Activated CD4-positive, alpha-beta T cell treated with anti-CD3 and anti-CD28 coated beads, Interleukin-2, Interleukin-4, amounts not matched to agents 100 ng/mL and 50 ng/mL, durations not matched to agents 16 hours and 8 hours (primary cell): ENCODE measurements at places on chromosomes 6 and 20.

DNA sequence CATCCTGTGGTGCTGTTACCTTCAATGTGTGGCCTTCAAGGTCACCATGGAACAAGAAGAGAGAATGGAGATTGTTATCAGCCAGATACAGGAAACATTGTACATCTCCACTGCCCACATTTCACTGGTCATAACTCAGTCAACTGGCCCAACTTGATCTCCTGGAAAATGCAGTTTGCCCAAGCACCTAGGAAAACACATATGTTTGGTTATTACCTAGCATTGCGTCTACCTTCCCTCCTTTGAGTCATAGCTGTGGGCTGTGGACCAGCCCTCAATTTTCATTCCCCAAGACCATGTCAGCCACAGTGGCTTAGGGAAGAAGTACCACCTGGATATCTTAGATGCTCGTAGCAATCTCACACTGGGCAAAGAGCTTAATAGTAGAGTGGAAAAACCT lies 513.4 kb downstream of the KIF16B start:
- no peak for DNase-seq

DNA sequence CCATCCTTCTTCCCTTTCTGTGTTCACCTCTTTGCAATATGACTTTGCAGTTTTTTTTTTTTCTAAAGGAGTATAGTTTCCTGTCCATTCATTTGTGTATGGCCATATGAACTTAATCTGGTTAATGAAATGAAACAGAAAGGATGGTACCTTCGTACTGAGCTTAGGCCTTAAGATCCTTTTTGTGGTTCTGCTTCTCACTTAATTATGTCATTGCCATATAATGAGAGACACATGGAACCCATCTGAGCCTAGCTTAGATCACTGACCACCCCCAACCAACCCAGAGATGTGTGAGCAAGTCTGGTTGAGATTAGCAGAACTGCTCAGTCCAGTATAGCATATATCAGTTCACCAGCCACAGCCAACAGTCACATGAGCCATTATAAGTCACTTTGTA lies 1179.6 kb downstream of the HACE1 start:
- DNase-seq = no peak

GRCh38 chr20:5928836-5929715 lies 21.3 kb downstream of the TRMT6 start:
- no peak for DNase-seq

- no peak for DNase-seq
Measured at GRCh38 chr6:152380351-152380767, 256.8 kb downstream of the SYNE1 start.

DNA sequence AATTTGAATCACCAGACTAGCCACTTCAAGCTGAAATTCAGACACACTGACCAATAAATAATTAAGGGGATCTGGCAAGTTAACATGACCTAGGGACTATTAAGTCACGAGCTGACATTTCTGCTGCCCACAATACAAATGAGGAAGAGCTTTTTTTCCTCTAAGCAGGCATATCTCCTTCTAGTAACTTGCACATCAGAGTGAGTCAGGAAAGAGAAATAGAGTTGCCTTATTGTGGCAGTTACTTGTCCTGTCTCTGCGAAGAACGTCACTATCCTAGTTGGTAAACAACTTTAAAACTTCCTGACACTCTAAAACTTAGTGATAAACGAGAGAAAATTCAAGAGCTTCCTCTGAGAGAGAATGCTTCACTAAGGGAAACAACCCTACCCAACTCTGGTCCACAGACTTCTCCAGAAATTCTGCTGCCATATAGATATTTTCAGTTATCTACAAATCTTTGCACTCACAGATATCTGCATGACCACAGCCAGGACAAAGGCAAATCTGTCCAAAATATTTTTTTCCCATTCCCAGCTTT lies 4.2 kb downstream of the PLA2G7 start:
- no peak for DNase-seq

DNA sequence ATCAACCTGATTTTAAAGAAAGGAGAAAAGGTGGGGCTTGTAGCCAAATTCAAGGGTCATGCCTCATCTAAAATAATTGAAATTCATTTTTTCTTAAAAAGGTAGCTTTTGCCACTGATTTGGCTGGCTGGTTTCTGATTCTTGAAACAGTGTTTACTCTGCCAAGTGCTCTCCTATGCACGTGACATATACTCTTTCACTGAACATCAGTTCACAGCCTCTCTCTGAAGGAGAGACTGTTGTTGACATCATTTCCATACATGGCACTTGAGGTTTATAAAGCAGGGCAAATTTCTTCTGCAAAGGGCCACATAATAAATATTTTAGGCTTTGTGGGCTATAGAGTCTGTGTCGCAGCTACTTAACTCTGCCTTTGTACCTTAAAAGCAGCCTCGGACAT lies 40.4 kb upstream of the DOK5 start:
- DNase-seq = no peak

DNA sequence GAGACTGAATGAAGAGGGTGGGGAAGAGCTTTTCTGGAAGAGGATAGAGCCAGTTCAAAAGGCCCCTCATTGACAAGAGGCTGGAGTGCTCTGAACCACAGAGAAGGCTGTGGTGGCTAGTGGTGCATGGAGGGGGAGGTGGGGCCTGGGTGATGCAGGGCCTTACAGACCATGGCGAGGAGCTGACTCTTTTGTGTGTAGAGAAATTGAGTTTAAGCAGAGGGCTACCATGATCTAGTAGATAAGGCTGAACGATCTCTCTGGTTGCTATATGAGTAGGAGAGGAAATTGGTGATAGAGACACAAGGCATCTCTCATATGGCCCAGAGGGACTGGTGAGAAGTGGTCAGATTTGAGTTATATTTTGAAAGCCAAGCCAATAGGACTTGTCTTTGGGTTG lies 137.6 kb downstream of the UST start:
- DNase-seq = no peak

DNA sequence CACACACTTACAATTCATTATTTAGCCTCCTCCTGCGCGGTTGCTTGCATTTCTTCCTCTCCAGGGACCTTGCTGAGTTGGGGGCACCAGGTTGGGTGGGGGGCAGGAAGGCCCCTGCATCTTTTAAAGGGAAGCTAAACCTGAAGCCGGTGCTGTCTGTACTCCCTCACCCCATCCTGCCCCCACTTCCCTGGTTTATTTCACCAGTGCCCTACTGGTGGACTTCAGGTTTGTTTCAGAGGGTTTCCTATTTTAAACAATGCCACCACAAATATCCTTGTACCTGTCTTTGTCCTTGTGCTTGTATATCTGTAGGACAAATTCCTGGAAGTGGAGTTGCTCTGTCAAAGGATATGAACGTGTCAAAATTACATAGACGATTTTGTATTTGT lies 21.0 kb downstream of the PTK7 start:
- no peak for DNase-seq

- DNase-seq = peak; percentile 67
Measured at GRCh38 chr6:25882051-25882496, 8.0 kb upstream of the SLC17A3 start.

DNA sequence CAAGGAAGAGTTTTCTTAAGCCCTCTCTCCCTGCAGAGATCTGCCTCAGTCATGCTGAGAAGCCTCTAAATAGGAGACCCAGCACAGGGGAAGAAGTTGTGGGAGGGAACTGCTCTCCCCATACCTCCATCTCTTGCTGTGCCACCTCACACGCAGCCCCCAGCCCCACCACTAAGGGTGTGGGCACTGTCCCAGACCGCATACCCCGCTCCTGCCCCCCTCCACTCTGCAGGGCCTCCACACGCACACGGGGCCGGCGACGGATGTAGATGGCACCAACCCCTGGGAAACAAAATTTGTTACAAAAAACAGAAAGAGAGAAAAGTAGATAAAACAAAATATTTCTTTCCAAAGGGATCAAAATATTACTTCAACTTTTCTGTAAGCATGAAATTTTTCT lies 10.2 kb upstream of the CPNE1 start:
- no peak for DNase-seq

DNA sequence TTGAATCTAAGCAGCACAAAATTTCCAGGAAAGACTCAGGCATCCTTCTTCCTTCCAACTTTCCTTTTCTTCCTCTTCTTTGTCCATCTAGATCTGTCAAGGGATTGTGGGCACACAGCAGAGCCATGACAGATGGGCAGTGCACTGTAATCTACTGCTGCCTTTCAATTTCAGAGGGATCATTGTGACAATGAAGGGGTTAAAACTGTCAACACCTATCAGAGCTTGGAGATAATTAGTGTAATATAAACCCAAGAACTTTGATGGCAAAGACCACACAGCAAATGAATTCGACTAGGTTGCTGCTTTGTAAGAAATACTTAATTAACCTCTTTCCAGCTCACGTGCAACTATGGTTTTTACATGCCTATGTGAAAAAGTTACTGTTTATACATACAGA lies 55.0 kb downstream of the SAMD5 start:
- no peak for DNase-seq

- DNase-seq = no peak
Measured at GRCh38 chr6:158536891-158537798, 22.7 kb upstream of the TMEM181 start.

DNA sequence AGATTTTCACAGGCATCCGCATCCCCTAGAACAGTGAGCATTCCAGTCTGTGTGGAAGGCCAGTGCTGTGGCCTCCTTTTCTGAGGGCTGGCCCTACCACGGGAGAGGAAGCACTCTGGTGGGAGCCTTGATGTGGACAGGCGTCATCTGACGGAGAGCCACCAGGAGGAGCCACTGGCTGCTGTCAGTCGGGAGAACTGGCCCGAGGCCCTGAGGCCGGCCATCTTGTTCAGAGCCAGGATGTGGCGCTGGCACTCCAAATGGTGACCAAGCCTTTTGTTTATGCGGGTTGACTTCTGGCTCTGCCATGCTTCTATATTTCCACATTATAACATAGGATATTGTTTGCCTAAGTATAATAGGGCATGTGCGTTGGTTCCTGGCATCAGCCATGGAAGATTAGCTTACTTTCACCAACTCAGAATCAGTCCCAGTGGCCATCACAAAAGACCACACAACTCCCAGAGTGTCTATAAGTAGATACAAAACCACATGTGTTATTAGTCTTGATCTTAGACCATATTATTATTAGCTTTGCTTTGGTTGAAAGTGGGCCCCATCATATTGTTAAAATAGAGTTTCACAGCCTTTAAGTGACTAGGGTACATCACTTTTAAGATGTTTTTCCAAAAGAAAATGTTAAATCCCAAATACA lies 273.9 kb upstream of the TAB2 start:
- peak; percentile 31 for DNase-seq

GRCh38 chr6:7821426-7821825 lies 89.2 kb downstream of the TXNDC5 start:
- DNase-seq = no peak

- DNase-seq = no peak
Measured at GRCh38 chr6:112330071-112330878, 16.9 kb upstream of the RFPL4B start.

DNA sequence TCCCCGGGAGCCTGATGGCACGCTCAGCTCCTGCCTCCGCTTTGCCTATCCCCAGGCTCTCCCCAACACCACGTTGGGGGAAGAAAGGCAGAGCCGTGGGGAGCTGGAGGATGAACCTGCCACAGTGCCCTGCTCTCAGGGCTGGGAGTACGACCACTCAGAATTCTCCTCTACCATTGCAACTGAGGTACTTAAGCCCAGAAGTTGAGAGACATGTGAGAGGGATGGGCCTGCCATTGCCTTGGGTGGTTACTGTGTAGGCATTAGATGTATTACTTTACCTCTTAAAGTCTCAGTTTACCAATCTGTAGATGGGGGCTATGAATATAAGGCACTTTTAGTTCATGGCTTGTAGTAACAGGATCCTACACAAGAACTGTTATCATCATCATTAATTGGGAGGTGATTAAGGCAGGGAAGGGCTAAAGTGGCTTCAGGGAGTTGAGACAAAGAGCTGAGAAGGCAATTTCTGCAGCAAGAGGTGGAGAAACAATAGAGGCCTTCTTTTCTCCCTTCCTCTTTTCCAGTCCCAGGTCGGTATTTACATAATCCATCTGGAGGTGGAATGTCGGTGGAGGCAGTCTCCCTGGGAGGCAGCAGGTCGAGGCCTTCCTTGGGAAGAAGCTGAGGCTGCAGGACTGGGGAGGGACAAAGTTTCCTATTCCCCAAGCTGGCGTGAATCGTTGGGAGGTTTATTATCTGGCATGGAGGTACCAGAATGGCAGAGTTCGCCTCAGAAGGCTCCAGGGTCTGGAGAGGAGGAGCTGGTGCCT lies 691 bp downstream of the SLC22A7 start:
- DNase-seq = no peak

DNA sequence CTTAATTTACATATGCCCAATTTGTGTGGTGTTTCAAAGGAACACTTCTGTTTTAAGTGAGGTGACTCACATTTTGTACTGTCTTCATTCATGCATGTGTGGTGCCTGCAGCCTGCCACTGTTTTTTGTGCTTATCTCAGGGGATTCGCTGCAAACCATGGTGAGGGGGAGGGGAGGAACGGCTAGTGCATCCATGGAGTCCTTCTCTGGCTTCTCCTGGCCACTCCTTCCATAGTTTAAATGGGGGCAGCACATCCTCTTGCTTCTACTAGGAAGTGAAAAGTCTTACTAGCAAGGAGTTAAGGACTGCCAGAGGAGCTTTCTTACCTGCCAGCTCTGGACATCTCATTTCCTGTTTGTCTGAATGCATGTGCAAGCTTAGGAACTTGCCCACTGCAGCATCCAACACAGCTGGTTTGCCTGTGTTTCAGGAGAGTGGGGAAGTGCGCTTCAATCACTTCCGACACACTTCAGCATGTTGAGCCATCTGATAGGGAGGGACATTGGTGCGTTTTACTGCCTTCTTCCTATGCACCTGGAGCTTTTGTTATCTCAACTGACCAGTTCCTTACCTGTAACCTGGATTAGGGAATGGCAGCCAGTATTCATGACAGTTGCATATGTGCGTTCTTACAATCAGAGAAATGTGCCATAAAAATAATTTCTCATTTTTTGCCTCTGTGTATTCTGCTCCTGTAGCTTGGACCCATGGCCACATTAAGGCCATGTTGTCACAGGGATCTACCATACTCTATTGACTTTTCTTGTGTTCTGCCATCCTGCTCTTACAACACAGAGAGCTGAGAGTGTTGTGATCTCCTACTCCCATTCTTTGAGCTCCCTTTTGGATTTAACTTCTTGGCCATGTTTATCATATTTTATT lies 211.3 kb downstream of the ARID1B start:
- no peak for DNase-seq

GRCh38 chr6:141988954-141989705 lies 143.6 kb upstream of the GJE1 start:
- peak; percentile 62 for DNase-seq

GRCh38 chr6:56528412-56528841 lies 114.3 kb downstream of the DST start:
- no peak for DNase-seq

DNA sequence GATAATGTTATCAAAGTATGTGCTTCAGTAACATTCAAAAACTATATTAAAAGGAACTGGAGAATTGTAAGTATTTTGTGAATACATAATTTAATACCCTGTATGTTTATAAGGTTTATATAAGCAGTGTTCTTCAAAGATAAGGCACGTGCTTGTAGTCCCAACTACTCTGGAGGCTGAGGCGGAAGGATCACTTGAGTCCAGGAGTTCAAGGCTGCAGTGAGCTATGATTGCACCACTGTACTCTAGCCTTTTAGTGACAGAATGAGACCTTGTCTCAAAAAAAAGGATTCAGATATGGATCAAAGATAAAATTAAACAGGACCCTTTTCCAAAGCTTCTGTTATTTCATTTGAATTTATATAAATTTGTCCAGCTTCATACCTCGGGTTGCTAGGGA lies 17.2 kb downstream of the CSE1L start:
- DNase-seq = no peak

GRCh38 chr6:141056945-141057625 lies 1075.6 kb upstream of the GJE1 start:
- no peak for DNase-seq

GRCh38 chr6:140857739-140858380 lies 1274.9 kb upstream of the GJE1 start:
- DNase-seq = no peak
